Stimulated activated CD8-positive, alpha-beta memory T cell treated with anti-CD3 and anti-CD28 coated beads, Interleukin-7, amount 100 ng/mL, for 1 hour (primary cell): ENCODE measurements at places on chromosomes 11 and 22.

GRCh38 chr22:32073823-32074380 is 30.8 kb downstream of the SLC5A1 start:
- DNase-seq = no peak

DNA sequence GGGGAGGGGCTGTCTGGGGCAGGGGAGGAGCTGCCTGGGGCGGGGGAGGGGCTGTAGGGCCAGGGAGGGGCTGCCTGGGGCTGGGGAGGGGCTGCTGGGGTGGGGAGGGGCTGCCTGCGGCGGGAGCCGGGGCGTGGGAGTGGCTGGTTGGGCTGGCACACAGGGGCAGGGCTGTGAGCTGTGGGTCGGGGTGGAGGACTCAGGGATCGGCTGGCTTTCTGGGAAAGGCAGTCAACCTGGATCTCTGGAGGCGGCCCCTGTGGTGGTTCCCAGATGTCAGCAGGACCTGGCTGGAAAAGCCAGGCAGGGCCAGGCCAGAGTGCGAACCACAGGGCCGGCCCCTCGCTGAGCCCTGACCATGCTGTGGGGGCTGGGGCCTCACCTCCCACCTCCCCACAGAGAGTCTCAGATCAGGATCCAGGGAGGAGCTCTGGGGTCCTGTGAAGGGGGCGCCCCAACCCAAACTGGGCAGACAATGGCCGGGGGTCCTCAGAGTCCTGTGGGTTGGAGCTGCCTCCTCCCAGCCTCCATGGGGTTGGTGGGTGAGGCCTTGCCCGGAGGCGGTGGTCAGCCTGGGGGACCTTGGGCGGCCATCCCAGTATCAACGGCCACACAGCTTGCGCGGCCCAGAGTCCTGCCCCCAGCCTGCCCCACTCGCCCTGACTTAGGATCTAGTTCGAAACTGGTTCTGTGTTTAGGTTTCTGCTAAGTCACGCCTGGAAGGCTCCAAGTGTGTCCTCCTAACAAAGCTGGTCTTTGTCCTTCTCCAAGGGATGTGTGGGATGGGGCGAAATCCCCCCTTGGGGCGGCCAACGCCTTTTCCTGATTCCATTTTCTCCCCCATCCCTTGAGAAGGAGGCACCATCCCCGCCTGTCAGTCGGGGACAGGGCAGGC is 1.9 kb downstream of the MUC5B start:
- no peak for DNase-seq

DNA sequence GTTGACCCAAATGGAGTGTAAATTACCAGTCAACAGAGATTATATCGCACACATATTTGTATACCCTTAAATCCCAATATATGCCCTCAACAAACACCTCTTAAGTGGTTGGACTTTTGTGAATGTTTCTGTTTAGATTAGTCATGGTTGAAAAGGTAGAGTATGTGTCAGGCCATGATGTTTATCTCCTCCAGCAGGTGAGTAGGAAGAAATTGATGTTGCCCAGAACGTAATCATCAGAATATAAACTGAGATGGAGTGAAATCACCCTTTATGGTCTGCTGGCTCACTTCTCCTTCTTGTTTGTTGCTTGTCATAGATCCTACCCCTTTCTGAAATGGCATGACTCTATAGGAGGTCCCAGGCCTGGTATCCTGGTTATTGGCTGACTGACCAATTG is 431.8 kb downstream of the ETS1 start:
- DNase-seq = no peak

- DNase-seq = no peak
These were observed 4.9 kb downstream of the MACROD1 start for GRCh38 chr11:64161037-64161436.

- DNase-seq = no peak
These were observed 240.2 kb downstream of the CADM1 start for GRCh38 chr11:115263799-115264656.

GRCh38 chr11:76303399-76303798 is 77.5 kb downstream of the THAP12 start:
- DNase-seq = no peak

- peak; percentile 60 for DNase-seq
These were observed 1.1 kb downstream of the CDC42EP1 start for GRCh38 chr22:37561212-37562048.

DNA sequence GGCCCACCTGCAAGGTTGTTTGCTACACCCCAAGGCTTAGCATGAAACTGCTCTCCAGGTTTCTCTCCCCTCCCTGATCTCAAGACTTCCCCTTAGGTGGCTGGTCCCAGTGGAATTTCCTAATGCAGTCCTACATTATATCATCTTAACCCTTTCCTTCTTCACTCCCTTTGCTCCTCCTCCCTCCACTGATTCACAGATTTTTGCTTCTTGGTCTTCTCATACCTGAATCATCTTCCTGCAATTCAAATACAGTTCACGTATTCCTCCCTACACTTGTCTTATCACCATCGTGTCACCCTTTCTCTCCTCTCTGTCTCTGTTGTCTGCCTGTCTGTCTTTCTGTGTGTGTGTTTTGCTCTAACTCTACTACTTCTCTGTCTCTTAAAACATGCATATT is 17.0 kb downstream of the MMP10 start:
- DNase-seq = no peak

- no peak for DNase-seq
These were observed 709.4 kb upstream of the KIRREL3 start for GRCh38 chr11:127709960-127710359.

GRCh38 chr11:85737738-85738137 is 51.7 kb upstream of the CCDC89 start:
- no peak for DNase-seq

DNA sequence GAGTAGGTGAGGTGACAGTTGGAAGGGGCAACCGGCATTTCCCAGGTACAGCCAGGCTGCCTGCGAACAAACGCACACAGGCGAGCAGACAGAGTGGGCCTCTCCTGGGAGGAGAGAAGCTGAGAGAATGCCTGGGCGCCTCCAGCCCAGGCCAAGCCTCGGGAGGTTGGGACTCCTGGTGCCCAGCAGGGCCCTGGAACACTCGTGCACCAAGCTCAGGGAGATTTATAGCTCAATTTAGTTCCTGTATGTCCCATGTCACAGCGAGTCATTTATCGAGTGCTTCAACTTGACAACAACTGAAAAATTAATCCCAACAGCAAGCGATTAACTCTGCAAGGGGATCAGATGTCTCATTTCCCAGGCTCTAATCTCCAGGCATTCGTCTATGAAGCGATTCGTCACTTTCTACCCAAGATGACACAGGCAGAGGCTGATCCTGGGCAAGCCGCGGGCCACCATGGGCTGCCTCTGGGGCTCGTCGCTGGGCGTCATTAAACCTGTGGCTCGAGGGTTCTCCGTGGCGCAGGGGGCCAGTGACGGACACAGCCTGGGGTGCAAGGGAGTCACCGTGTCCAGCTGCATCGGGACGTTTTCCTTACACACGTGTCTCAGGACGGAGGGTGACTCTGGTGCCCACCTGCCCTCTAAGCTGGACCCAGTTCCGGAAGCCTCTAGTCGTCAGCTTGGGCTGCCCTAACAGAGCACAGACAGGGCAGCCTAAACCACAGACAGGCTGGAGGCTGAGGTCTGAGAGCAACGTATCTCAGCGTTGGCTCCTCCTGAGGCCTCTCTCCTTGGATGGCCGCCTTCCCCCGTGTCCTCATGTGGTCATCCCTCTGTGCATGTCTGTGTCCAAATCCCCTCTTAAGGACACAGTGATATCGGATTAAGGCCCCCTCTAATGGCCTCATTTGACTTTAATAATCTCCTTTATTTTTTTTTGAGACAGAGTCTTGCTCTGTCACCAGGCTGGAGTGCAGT is 154.1 kb downstream of the CTTN start:
- no peak for DNase-seq

DNA sequence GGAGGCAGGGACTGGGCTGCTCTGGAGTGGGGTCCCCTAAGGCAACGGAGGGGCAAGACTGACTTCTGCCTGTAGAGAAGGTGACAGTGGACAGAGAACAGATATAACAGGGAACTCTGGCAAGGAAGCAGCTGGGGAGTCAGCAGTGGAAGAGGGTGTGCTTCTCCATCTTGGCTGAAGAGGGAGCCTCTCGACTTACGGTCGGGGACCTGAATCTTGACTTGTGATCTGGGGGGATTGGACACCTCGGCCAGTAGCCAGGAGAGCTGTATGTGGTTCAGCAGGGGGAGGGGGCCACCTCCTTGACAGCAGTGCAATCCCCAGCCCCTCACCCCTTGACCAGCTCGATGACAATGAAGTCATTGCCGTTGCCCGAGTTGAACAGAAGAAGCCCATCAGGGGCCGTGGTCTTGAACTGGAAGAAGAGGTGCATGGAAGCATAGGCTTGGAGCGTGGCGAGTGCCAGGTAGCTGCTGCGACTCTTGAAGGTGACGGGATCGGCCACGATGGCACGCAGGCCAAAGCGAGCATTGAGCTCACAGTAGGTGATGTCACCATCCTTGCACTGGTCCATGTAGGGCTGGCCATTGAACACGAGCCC is 60.0 kb downstream of the SLC22A12 start:
- no peak for DNase-seq

GRCh38 chr22:35749808-35750207 is 32.1 kb downstream of the APOL5 start:
- DNase-seq = no peak

GRCh38 chr11:117374316-117375055 is 46.8 kb downstream of the CEP164 start:
- no peak for DNase-seq

DNA sequence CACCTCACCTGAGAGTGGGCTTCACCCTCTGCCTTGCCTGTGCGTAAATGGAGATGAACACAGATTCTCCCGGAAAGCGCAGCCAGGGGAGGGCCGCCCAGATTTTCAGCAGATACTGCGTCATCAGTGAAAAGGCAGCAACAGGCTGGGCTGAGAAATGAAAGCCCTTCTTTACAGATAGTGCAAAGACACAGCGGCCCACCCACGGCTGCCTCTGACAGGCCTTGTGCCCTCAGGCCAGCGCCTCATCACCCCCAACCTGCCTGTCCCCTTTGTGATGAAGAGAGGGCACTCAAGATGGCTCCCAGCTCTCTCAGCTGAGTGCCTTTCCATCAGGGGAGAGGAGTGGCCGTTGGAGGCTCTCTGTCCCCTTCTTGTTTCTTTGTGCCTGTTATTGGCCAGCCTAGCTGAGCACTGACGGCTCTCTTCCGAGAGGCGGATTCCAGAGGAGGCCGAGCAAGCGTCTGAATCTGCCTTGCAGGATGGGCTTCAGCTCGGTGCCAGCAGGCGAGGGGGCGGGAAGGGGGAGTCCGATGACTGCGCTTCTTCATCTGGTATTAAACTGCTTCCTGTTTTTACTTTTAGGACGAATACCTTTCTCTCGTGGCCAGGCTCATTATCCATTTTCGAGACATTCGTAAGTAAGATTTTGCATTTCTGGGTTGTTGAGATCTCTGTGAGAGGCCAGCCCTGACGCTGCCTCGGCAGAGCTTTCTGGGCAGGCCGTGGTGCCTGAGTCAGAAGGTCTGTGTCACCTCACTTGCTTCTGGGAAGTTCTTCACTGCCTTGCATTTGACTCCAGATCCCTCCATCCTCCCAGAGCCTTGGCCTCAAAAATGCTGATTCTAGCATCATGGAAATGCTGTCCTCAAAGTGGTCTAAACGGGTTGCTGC is 43.7 kb downstream of the MED15 start:
- DNase-seq = no peak

DNA sequence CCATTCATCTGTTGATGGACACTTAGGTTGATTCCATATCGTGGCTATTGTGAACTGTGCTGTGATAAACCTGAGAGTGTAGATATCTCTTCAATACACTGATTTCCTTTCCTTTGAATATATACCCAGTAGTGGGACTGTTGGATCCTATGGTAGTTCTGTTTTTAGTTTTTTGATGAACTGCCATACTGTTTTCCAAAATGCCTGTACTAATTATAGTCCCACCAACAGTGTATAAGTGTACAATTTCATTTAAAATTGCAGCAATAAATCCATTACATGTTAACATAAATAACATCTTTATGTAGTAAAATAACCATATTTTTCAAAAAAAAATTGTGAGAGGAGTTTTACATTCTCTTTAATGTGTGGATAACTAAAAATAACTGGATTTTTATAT is 65.0 kb upstream of the SYT9 start:
- DNase-seq = no peak

- peak; percentile 19 for DNase-seq
These were observed 26.1 kb upstream of the EED start for GRCh38 chr11:86218125-86219084.

GRCh38 chr22:19196841-19197612 is 18.5 kb upstream of the SLC25A1 start:
- no peak for DNase-seq

DNA sequence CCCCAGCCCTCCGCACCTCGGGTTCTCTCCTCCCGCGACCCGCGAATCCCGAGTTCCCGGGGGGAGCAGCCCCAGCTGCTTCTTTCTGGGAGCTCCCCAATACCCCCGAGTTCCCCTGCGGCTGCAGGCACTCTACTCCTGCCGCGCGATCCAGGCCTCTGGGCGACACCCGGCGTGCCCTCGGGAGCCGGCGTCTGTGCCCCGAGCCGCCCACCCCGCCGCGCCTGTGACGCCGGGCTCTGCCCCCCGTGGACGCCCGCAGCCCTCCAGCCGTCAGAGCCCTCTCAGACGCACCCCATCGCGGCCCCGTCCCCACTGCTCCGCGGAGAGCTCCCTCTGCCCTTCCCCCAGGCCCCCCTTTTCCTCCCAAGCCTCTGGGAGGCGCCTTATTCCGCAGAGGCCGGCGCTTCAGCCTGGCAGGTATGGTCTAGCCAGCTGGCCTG is 422 bp downstream of the GLB1L2 start:
- no peak for DNase-seq

- DNase-seq = no peak
These were observed 1676.0 kb upstream of the RAG2 start for GRCh38 chr11:38274031-38274430.

DNA sequence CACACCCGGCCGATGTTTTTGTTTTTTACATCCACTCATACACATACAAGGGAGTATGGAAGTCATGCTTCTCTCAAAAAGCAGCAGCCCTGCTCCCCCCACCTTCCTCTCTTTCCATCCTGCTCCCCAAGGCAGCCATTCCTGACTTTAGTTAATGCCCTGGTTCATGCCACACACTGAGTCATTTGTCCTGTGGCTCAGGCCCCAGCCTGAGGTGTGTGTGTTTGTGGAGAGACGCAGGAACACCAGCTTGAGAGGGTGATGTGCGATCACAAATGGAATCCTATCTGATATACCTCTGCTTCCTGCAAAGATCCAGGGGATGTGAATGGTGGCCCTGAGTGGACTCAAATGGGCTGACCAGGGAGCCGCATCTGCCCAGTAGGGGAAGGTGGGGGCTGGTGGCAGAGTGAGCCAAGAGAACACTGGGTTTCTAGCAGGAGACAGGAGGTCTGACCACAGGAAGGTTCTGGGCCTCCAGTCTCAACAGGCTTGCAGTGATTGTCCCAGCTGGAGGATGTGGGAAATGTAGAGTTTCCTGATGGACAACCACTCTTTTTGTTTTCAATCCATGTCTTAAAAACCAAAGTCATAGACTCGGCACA is 86.7 kb downstream of the OSBP2 start:
- no peak for DNase-seq

DNA sequence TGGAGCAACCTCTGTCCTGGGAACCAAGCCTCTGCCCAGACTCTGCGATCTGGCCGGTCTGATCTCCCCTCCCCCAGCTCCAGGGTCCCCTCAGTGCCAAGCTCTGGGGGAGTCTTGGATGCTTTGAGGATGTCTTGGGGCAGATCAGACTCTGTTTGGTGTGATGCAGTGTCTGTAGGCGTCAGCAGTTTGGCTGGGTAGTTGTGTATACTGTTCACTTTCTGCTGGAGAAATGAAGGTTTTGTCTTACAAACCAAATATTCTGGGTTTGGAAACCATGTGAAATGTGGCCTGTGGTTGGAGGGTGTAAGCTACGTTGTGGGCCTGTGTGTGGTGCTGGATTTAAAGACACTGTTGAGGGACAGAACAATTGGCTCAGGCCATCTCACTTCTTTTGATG is 4.6 kb downstream of the INSC start:
- no peak for DNase-seq
